CD4-positive, alpha-beta T cell treated with Interleukin-4 for 4 hours (primary cell): ENCODE measurements at places on chromosomes 5 and 9.

GRCh38 chr9:136799854-136800657, 3.9 kb downstream of the CCDC183 start:
- DNase-seq: peak; percentile 82

GRCh38 chr9:35271637-35272036, 109.8 kb downstream of the UNC13B start:
- DNase-seq: no peak

DNA sequence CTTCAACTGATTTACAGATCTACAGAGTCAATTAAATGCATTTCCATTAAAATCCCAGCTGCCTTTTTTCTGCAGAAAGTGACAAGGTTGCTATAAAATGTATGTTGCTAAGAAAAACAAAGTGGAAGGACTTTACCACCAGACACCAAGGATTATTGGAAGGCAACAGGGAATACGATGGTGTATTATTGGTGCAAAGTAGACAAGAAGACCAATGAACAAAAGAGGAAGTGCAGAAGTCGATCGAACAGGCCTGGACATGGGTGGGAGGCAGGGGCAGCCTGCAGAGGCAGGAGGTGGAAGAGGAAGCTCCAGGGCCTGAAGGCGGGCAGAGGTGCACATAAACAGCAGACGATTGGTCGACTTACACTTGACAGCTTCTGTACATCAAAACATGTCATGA, 10.6 kb upstream of the SLC6A19 start:
- no peak for DNase-seq

- DNase-seq: no peak
These were observed 7.5 kb upstream of the SLC6A18 start for GRCh38 chr5:1217596-1218206.

GRCh38 chr5:143782588-143783386, 29.2 kb upstream of the HMHB1 start:
- DNase-seq: no peak

GRCh38 chr5:44365345-44365744, 23.9 kb downstream of the FGF10 start:
- DNase-seq: no peak

DNA sequence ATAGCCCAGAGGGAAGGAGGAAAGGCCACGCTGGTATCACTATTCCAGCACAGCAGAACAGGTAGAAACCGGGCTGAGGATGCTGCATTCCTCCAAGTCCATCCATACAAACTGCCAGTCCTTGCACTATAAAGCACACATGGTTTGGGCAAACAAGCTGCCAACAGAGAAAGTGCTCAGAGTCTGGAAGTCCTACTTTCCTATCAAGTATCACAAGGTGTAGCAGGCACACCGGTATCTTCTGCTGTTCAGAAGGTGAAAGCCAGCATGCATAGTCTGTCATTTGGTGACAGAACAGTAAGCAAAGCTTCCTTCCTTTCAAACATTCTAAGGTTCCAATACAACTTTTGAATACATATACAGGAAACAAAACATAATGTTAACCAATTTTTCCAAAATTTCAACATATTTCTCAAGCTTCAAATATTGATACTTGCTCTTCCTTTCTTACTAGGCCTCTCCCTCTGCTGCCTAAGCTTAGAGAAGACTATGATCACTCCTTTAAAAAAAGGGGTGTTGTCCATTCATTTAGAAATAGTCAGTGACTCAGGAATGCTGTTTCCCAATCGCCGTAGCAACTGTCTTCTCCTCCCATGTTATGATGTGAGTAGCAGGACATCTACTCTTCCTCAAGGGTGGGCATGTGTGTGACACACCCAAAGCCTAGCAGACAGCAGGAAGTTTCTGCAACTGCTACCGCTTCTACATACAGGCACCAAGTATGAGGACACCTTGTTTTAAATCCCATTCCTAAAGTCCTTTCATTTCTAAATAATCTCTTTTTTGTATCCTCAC, 14.7 kb downstream of the DIAPH1 start:
- peak; percentile 54 for DNase-seq

GRCh38 chr5:61342071-61342501, 10.0 kb downstream of the ZSWIM6 start:
- DNase-seq: no peak

DNA sequence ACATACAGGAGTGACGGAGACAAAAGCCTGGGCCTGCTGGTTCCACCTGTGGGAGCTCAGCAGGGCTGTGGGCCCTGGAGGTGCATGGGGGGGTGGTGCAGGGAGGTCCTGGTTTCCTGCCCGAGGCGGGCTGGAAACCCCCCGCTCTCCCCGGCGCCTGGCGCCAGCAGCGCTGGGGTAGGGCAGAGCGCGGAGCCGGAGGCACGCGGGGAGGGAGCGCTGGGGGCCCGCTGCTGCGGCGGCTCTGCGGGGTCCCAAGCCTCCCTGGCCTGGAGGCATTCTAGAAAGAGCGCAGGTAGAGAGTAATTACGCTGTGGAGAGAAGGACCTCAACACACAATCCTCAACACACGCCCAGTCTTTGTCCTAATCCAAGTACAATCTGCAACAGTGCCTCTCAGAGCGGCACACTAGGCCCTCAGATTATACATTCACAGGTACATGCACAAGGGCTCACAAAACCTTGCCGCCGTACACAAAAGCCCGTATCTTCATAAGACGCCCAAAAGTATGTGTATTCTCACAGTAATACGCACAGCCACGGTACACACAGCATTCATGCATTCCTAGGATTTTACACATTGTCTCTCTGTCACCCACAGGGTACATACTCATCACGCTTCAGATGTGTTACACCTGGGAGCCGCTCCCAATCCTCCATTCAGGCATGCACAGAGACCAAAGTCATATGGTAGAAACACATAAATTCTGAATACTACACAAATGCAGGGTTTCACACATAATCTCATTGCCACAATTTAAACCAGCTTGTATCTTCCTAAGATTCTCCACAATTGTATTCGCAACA, 2.1 kb upstream of the HAND1 start:
- no peak for DNase-seq

DNA sequence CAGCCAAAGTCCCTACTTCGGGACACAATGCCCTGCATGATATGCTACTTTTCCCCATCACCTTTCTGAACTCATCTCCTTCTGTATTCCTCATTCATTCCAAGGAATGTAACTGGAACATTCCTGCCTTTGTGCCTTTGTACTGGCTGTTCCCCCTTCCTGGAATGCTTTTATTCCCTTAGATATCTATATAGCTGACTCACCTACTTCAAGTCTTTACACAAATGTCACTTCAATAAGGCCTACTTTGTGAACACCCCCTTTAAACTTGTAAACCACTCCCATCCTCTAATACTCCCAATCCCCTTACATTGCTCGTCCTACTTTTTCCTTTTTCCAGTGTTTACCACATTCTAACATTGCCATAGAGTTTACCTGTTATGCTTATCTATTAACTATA, 2.4 kb downstream of the NOL6 start:
- DNase-seq: no peak

DNA sequence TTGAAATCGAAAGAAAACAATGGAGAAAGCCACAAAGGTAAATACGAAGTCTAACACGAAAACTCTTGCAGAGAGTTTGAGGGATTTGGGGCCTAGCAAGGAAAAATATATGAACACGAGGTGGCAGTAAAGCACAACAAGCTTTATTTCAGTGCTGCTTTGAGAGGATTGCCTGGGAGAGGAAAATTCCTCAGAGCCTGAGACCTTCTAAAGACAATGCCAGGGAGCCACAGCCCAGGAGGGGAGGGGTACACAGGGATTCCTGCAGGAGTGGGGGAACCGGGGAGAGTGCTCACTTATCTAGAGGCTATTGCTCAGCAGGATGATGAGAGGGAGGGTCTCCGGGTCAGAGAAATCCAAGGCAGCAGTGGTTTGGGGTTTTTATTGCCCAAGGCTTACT, 134.9 kb upstream of the ADCY2 start:
- DNase-seq: no peak

GRCh38 chr5:171647904-171648260, 137.7 kb upstream of the SMIM23 start:
- DNase-seq: no peak

DNA sequence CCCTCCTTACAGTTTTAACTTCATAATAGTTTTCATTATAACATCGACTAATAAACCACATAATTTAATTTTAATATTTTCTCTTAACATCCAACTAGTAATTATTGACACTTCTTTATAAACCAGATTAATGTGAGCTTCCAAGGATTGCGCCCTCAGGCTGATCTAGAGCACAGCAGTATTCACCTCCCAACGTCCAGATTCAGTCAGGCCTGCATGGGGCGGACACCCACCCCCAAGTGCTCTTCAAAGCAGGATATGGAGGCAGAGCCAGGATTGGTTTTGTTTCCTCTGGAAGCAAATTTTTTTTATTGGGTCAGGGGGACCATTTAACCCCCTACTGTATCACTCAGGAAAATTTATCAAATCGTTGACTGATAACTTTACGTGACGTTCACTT, 215.4 kb downstream of the TRIO start:
- no peak for DNase-seq
